COR-L47 (cell line): ENCODE measurements at places on chromosomes 3 and 15.
A peak's percentile ranks its signal among the peaks of the same experiment; 100 is the strongest.

DNA sequence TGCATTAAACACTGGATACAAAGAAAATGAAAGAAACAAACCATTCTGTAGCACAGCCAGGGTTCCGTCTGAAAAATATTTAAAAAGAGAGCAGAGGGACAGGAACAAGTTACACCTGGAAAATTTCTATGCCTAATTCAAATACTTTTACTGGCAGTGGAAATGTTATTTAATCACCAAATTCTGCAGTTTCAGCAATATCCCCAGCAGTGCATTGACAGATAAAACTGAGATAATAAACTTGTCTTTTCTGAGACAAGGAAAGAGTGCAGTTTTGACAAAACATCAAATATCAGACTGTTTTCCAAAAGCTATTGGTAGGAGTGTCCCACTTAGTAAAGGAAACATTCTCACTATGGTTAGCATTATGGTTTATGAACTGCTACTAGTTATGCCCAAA, 173.4 kb upstream of the FAM3D start:
- no peak for DNase-seq

GRCh38 chr3:112627419-112627818, 13.5 kb downstream of the CCDC80 start:
- DNase-seq, result no peak

DNA sequence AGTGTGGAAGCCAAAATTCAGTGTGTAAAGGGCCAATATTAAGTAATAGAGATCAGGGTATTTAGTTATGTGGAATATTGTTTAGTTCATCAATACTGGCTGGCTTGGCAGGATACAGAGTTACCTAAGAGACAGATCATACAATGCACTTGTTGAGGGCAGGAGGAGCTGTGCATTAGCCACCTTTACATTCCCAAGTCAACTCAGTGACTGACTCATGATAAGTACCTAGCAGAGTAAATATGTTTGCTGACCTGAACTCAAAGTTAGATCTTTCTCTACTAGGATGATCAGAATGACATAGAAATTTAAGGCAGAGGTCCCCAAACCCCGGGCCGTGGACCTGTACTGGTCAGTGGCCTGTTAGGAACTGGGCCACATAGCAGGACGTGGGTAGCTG, 3.5 kb upstream of the ABHD17C start:
- DNase-seq, result no peak

DNA sequence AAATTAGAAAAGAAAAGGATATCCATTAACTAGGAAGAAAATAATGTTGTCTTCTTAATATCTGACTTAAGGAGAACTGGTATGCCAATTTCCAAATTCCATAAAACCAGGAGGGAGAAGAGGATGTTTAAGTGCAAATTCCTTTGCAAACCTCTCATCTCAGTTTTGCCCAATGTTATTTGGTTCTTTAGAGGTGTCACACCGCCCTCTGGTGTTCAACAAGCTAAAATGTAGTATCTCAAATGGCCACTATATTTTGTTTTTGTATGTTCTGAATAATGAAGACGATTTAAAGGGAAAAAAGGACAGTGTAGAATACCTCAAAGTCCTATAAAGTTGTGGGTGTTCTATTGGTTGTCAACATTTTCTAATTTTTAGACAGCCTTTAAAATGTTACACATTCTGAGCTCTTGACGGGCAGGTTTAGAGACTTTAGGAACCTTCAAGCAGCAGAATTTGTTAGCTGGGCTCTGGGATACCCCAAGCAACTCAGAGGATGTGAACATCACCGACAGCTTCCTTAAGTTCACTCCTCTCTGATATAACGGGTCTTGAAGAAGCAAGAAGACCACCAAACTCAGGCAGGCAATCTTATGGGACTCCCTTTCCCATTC, 458.3 kb downstream of the MFSD1 start:
- peak; percentile 73 for DNase-seq

DNA sequence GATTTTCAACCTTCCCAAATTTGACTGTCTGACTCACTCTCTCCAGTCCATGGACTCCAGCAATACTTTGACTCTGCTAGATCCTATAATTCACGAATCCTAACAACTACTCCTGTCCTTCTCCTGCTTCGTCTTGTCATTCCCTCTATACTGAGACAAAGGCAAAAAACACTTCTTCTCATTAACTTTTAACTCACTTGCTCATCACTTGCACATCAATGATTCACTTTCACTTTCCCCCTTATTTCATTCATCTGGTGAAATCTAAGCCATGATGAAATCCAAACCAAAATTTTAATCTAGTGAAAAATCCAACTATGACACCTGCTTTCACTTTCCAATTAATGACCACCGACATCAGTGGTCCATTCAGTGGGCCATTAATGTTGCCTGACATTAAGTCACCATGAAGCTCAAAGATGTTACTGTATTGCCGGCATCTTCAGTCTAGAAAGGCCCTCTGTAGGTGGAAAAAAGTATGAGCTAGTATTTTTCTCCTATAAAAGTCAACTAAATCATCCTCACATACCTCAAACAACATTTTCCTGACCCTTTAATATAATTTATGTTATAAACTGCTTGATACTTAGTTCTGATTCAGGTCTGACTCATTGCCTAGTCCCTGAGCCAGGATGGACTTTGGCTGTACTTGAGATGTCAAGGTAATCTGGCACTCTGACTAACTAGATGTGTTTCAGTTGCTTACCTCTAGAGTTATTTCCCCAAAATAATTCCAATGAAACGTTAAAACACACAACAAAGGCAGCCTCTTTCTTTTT, 158.6 kb downstream of the CNTN6 start:
- DNase-seq, result no peak

GRCh38 chr3:165895919-165896318, 58.7 kb upstream of the BCHE start:
- peak; percentile 39 for DNase-seq

DNA sequence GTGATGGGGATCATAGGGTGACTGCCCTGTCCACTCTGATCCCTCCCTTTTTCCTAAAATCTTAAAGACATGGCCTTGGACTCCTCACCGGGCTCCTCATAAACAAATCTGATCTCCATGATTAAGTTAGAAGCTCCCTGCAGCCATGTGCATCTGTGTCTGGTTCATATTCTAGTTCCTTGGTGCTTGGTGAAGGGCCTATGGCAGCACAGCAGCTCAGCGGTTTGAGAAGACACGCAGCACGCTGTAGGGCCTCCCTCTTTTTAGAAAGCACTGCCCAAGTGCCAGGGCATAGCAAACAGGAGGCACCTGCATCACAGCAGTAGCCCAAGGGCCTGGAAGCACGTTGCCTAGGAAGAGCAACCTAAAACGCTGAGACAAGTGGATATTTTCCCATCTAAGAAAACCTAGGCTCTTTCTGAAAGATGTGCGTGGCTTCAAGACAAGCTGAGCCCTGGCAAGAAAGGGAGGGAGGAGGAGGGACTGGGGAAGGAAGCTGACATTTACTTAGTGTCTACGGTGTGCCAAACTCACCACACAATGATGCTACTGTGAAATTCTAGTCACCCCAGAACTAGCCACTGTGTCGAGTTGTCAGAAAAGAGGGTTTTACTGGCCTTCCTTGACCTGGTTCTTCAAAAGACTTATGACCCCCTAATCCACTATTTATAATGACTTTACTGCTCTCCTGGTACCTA, 14.9 kb upstream of the ULK3 start:
- no peak for DNase-seq

DNA sequence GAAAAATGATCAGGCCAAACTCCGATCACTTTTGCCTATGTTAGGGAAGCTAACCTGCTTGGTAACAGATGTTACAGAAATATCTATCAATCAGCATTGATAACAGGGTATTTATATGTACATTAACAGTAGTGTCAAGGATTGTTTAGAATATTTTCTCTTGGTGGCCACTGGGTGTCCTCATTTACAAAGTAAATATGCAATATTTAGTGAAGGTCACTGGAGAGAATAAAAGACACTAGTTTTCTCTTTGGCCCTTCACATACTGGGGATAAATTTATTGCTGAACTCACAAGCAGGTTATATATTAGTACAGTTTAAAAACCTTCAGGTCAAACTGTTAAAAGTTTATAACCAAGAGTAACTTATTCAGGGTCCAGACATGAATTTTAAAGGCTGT, 69.0 kb downstream of the TIGIT start:
- DNase-seq, result peak; percentile 52

GRCh38 chr3:71725271-71725991, at the start of gene EIF4E3:
TSS of gene EIF4E3 (minus strand) at chr3:71725402. CDS start at chr3:71725367, 35 bp downstream.
- DNase-seq, result peak; percentile 6

GRCh38 chr15:74892931-74893330, 3.1 kb downstream of the MPI start:
- no peak for DNase-seq

DNA sequence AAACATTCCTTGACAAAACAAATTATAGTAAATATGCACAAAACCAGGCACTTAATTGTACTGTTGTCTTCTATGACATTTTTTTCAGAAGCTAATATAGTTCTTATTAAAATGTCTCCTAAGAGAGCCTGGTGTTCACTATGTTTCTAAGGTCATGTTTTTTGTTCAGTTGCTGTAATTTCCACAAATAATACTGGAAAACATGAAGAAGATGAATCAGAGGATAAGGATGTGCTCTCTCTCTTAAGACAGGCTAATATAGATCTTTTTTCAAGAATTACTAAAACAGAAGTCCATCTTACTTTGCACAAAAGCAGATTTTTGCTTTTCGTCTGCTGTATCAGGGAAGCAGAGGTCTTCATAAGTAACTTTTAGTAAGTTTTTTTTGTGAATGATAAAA, 823.0 kb upstream of the NECTIN3 start:
- no peak for DNase-seq

DNA sequence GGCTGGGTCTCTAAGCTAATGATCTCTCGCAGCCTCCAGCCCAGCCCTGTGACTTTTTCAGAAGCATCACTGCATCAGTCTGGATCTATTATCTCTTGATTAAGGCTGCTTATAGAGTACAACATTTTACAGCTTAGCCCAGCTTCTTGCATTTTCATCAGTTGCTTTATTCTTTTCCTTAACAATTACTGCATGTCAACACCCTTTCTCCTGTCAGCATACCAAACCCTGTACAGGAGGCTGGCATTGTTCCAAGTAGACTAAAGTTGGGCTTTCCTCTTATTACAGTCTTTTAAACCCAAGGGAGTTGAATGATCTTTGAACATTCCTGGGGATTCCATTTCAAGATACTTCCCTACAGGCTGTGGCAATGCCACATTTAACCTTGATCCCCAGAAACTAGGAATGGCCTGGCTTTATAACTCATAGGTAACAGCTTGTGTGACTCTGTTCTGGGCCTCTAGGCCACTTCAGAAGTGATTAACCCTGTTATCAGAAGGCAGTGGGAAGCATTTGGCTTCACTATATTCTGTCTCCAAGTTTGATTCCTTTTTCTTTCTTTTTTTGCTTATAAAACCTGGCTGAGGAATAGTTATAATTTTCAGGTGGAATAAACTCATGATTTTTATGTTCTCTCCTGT, 182.9 kb downstream of the KCNMB2 start:
- DNase-seq, result no peak

GRCh38 chr3:121855555-121855954, 20.5 kb downstream of the EAF2 start:
- peak; percentile 33 for DNase-seq

- no peak for DNase-seq
Measured at GRCh38 chr3:50587373-50587772, 18.1 kb downstream of the HEMK1 start.

DNA sequence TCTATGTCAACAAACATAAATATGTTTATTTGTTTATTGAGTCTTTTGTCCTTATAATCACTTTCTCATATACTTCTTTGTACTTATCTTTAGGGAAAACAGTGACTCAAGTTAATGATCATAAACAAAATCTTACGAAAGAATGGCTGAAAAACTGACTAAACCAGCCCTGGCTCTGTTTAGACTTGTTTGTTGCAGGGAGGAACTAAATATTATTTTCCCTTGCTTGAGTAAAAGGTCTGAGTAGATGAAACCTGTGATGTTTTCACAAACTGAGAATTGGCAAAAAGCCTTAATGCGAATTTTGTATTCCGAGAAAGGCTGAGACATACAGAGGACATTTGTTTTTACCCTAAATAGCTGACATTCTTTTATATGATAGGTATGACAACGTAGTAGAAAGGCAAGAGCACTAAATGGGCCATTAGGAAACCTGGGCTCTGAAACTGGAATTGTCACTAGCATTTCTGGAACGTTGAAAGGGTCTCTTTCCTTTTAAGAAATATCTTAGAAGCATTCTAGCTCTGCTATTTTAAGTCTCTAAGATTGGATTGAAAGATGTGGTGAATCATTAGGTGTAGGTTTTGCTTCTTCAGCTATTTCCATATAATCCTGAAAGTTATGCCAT, 18.2 kb upstream of the CLDN16 start:
- DNase-seq, result no peak

- DNase-seq, result peak; percentile 68
Measured at GRCh38 chr15:52735231-52736089, 54.7 kb downstream of the ONECUT1 start.

- peak; percentile 90 for DNase-seq
Measured at GRCh38 chr3:144104186-144104585, 132.6 kb downstream of the DIPK2A start.

- no peak for DNase-seq
Measured at GRCh38 chr3:56830884-56831283, 29.1 kb upstream of the ARHGEF3 start.

GRCh38 chr3:157166115-157166514, 6.2 kb upstream of the CCNL1 start:
- no peak for DNase-seq

- DNase-seq, result no peak
Measured at GRCh38 chr3:194083637-194084224, 52.2 kb upstream of the HES1 start.

DNA sequence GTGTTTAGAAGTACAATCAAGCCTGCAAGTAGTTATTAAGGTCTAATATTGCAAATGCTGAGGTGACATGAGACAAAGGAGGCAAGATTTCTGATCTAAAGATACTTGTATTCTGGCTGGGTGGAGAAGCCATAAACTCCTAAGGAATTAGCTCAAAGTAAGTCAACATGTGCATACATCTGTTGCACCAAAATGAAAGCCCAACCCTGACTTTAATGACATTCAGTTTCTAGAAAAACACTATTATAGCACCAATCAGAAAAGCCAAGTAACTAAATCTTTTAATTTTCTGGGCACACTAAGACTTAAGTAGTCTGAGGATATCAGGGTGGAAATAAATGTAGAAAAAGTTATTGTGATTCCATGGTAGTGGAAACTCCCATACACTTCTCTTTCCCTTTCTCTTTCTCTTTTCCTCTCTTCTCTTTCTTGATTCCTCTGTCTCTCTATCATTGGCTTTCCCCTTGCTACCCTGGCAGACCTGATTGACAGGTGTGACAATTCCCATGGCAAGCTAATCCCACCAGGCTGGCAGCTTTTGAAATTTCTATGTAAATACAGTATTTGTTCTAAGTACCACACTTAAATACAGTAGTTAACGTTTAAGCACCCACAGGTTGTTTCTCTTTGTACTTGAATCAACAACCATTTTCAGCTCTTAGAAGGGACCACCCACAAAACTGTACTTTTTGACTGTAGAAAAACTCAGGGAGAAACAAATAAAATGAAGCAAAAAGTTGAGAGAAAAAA, 528.4 kb upstream of the SEMA6D start:
- peak; percentile 19 for DNase-seq

GRCh38 chr3:37417297-37418082, 243.1 kb upstream of the LRRFIP2 start:
- no peak for DNase-seq
